ENCODE measurements at places on chromosomes 5 and 9. TPM values are rescaled to one million over a fixed set of nuclear protein-coding genes. Genes with fewer than 3 reads are reported as not detected.

DNA sequence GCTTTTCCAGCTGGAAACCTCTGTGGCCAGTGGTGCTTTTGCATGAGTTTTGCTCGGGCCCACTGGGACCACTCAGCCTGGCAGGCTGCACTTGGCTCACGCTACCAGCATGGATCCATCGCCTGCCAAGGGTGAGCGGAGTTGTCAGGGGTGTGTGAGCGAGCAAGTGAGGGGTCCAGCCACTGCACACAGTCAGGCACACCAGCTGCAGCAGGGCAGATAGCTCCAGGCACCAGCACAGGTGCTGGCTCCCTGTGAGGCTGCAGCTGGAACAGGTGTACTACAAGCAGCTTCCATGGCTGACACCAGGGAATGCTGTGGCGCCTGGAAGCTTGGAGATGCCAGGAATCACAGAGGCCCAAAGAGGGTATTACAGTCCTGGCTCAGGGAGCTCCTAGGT is 391.2 kb upstream of the SGCD start:
- DNase-seq = no peak

DNA sequence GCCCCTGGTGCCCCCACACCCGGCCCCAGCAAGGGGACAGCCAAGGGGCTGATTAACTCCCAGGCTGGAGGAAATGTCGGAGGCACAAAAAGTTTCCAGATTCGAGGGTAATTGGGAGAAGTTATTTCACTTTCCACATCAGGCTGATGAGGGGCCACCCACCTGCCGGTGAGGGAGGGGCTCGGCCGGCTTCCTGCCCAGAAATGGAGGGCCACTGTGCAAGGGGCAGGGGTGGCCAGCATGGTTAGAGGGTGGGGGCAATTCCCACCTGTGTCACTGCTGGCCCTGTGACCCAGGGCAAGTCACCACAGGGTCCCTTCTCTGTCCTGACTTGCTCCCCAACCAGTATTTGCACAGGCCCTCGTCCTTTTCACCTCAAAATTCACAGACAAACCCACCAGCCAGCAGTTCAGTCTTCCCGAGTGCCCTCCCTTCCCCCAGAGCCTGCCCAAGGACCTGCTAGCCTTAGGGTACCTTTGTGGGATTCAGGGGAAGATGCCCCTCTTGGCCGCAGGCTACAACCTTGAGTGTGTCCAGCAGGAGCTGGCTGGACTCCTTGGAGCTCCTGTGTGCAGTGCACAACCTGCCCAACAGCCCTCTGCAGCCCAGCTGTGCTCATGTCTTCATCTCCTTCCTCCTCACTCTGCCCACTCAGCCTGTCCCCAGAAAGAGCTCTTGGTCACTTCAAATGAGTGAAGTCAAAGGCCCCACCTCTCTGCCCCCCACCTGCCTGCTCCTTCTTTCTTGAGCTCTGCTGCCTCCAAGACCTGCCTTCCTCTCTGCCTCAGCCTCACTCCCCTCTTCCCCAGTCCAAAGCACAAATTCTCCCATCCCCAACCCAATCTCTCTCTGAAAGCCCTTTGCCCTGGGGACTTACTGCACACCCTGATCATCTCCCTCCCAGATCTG is 130.5 kb downstream of the BARX1 start:
- DNase-seq = no peak

DNA sequence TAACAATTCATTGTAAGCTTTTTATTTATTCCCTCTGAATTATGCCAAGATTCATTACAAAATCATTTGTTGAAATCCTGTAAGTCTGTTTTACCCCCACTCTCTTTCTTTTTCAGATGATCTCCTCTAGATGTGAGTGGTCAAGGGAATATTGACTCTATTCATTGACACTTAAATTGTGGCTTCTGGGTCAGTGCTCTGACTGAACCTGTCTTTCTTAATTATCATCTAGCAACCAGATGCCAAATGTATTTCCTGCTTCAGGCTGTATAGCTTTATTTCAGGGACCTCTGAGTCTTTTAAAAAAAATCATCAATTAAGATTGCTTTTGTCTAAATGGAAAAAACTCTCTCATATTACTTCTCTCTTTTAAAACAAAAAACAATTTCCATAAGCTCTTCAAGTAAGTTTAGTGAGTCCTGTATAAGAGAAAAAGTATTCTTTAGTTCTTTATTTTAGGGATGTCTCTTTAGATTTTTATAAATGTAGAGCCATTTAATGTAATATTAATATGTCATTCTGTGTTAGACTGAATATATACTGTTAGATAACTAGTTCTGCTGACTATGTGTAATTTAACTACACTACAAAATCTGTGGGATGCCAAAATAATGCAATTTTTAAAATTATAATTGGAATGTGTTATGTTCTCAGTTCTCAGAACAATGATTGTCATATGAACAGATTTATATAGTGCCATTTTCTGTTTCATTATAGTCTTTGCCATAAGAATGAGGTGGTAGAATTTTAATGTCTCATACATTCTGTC is 645.8 kb upstream of the EDIL3 start:
- no peak for DNase-seq

DNA sequence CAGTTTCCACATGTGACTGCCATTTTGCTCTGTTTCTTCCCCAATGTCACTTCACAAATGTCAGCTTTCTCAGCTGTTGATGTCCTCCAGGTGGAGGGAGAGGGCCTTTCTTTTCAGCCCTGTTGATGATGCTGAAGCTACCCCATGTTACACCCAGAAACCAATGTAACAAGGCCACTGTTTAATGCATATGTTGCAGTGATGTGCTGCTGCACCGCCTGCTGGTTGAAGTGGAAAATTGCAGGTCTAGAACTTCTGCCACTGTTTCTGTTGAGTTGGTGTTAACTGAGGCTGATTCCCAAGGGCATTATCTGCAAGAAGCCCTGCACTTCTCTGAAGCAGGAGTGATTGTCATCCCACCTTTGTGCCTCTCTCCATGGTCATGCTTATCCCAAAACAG is 428.4 kb downstream of the KDM4C start:
- no peak for DNase-seq

DNA sequence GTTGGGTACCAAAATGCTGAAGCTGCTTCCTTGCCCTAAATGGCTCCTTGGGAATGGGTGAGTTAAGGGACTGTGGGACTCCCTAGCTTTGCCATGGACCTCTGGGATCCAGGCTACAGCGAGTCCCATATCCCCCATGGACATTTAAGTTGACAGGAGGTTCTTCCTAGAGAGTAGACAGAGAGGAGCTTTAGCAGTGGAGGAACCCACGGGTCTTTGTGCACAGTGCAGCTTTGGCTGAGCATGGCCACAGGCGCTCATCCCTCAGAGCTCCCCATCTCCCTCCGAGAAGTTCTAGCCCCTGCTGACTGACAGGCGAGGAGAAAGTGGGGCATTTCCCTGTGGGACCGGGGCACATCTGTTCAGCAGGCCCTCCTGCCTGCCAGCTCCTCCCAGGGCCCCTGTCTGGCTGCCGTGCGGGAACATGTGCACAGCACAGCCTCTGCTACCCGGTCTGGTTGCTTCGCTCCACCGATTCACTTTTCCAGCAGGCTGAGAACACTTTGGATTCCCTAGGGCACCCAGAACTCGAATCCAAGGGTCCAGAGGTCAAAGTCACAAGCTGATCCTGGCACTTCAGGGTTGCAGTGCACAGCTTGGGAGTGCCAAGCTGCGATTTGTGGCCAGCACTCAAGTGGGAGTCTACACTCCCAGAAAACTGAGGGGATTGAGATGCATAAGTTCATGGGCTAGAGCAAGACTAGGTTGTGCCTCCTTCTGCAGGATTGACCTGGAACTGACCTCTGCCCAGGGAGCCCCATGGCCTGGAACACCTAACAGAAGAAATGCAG is 40.6 kb upstream of the DMRTA1 start:
- no peak for DNase-seq

- DNase-seq = no peak
These were observed 7.3 kb upstream of the AMBP start for GRCh38 chr9:114085387-114085789.

SLC9A3 gene
- 0.82 TPM for polyA plus RNA-seq

DNA sequence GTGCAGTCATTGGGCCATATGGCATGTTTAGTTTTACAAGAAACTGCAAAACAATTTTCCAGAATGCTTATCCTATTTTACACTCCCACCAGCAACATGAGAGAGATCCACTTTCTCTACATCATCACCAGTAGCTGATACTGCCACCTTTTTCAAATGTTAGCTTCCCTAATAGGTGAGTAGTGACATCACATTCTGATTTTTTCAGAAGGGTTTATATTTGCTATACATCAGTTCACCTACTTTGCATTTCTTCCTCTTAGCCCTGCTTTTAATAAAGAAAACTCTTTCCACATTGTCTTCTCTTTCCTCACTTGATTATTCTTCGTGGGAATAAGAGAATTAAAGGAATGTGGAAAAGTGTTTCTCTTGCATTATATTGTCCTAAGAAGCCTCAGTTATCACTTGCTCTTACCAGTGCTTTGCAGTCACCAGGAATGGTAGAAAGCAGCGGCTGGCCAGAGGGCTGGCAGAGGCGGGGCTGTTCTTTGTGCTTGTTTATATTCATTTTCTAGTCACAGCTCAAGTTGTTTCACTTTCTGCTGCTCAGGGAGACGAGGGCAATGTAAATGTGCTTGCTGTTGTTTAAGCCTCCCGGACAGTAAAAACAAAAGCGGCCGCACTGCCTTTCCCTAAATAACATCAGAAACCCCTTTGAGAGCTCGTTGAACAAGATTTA is 164.8 kb downstream of the HSD17B3 start:
- DNase-seq = no peak

DNA sequence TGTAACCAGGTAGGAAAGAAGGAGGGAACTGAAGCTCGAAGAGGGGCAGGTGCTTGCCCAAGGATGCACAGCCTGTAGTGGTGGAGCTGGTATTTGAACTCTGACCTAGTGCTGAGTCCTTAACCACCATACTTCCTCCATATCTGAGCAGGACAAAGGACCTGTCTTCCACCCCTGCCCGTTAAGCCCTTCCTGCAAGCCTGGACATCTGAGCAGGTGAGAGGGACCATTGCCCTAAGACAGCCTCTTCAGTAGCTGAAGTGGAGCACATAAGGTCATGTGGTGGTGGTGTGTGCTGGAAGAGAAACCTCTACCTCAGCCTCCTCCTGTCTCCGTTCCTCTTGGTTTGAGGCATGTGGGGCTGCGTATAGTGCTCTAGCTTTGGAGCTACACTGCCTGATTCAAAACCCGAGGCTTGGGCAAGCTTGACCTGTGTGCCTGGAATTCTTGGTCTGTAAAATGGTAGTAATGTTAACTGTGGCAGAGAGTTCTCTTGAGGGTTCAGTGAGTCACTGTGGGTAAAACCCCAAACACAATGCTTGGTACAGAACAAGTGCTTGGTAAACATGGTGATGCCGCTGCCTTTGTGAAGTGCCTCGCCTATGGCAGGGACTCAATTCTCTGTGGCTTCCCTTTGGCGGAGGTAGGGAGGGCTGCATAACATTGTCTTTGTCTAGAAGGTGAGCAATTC is 7.4 kb downstream of the GALNT10 start:
- no peak for DNase-seq

PTBP3 gene
- 6.7 TPM for polyA plus RNA-seq

GRCh38 chr5:150213530-150213929 is 23.7 kb downstream of the SLC6A7 start:
- peak; percentile 27 for DNase-seq

GRCh38 chr5:171578049-171578828 is 158.8 kb downstream of the FGF18 start:
- peak; percentile 60 for DNase-seq

GRCh38 chr9:27864644-27865438 is 291.6 kb upstream of the C9orf72 start:
- no peak for DNase-seq

- no peak for DNase-seq
These were observed 57.9 kb upstream of the IER5L start for GRCh38 chr9:129235931-129236331.

SCAI gene
- 1.4 TPM for polyA plus RNA-seq

AK3 gene
- polyA plus RNA-seq = 47.8 TPM

DNA sequence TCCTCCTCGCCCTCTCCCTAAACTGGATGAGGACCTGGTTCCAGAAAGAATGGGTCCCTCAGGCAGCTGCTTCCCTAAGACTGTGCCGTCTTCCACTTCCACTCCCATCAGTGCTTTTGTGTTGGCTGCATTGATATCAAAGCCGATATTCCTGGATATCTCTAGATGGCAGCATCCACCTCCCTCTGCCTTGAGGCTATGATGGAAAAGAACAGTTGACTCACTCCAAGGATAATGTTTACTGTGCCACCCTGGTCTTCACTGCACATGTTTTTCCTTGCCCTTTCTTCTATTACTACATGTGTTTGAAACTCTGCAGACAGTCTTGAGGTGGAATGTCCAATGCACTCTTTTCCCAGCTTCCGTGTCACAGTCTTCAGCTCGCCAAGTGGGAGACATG is 211.6 kb downstream of the MAST4 start:
- DNase-seq = no peak

DNA sequence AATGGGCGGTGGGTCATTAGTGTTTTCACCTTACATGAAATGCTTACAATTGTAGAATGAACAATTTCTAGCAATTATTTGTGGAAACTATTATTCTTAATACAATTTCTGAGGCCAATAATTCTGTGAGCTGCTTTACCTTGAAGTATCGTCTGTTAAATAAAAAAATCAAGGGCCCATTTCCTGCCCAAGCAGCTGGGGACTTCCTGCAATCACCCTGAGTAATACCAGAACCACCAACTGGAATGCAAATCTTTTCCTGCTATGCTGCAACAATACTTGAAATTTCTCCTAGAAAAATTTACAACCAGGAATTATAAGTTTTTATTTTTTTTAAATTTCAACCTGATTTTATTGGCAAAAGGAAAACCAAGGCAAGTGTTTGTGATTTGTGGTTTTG is 52.6 kb downstream of the ADAMTS16 start:
- DNase-seq = no peak

- DNase-seq = no peak
These were observed 67.2 kb upstream of the DAP start for GRCh38 chr5:10828241-10828640.

- no peak for DNase-seq
These were observed 347.9 kb downstream of the CDH9 start for GRCh38 chr5:26690511-26690910.

GRCh38 chr9:134811079-134811672 is 69.4 kb upstream of the FCN2 start:
- DNase-seq = no peak

DNA sequence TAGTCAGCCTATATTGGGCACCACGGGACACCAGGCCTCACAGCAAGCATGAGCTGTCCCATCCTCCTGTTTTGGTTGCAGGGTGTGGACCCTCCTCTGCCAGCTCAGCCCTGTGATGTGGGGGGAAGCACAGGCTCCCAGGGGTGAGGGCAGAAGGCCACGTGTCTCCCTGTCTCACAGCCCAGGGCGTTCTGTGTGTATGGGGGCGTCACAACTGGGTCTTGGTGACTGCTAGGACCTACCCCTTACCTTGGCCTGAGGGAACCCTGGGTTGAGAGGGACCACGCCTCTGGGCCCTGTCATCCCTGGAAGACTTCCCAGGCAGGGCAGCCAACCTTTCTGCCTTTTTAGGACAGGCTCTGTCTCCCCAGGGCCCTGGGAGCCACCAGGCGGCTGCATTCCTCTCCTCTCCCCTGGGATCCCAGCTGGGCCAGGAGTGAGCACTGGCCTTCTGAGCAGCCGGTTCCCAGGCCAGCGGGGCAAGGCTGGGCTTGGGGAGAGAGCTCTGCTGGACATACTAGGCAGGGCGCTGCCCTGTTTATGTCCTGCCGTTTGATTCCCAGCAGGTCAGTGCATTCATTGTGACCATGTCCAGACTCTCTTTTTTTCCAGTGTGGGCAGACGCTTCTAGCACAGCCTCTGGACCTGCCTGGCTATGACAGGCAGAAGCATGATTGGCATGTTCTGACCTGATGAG is 97.4 kb downstream of the DAB2IP start:
- DNase-seq = peak; percentile 82

GRCh38 chr5:160023908-160024630 is 15.1 kb downstream of the TTC1 start:
- no peak for DNase-seq

GRCh38 chr5:143551820-143552251 is 148.3 kb upstream of the NR3C1 start:
- DNase-seq = no peak
